ENCODE measurements at places on chromosomes 11 and 22.

- DNase-seq = no peak
Measured at GRCh38 chr22:44311104-44311854, 1.5 kb downstream of the SHISAL1 start.

GRCh38 chr11:109197656-109198055 lies 224.3 kb upstream of the C11orf87 start:
- DNase-seq = no peak

DNA sequence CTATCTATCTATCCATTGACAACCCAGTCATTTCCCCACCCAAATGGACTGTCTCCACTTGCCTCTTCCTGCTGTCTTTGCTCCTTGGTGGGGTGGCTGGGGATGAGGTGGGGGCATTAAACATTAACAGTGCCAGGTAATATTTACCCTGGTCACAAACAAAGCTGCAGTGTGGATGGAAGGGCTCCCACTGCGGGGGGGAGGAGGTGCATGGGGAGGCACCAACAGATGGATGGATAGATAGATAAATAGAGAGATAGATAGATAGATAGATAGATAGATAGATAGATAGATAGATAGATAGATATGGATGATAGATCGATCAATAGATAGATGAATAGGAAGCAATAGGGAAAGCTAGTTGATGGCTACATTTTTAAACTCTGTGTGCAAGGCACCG lies 2.3 kb upstream of the FXYD2 start:
- no peak for DNase-seq

DNA sequence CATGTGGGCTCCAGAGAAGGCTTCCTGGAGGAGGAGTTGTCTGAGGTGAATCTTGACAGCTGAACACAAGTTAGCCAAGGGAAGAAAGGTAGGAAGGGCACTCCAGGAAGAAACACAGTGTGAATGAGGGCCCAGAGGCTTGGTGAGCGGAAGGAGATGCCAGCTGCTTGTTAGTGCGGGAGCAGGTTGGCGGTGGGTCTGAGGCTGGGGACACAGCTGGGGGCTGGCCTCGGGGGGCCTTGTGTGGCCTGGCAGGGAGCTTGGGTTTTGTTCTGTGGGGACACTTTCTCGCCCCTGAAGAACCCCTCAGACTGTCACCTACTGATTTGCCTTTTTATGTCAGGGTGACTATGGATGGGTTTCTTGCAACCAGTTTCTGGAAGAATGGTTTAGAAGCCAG lies 160.0 kb downstream of the ST3GAL4 start:
- DNase-seq = no peak

Measured in progenitor cell of endocrine pancreas (in vitro differentiated cells).